ENCODE measurements at places on chromosomes 3 and 15. TPM values are rescaled to one million over a fixed set of nuclear protein-coding genes. Genes with fewer than 3 reads are reported as not detected.

DNA sequence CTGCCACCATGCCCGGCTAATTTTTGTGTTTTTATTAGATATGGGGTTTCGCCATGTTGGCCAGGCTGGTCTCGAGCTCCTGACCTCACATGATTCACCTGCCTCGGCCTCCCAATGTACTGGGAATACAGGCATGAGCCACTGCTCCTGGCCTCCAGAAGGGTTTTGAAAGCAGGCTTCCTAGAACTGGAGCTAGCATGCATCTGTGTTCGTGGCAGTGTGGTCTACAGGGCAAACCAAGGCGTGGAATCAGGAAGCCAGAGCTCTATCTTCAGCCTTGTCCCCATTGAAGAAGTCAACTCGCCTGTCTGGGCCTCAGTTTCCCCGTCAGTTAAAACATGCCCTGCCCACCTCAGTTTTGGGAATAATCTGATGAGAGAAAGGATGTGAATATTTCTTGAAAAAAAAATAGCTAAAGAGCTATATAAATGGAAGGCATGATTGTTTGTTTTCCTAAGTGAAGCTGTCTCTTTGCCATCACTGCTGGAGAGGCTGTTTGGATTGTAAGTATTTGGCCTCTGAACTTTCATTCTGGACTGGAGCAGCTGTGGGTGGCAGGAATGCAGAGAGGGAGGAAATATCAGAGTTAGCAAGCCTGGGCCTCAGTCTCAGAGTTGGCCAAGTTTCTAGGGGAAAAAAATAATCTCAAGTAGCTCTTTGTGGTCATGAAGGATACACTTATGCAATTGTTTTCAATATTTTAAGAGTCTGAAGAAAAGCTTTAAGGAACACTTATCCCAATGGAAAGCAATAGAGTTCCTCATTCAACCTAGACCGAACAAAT lies 36.5 kb upstream of the UACA start:
- H3K4me3 ChIP-seq: no peak overlapping the region
- H3K27ac ChIP-seq: no peak overlapping the region
- H3K27me3 ChIP-seq: no peaks in the 10 kb centered on the region
- H3K4me1 ChIP-seq: no peaks in the 10 kb centered on the region
- DNase-seq: no peak
- peaks cover 2% of the 10 kb centered on the region for H3K36me3 ChIP-seq

GRCh38 chr3:156619376-156619775 lies 55.0 kb upstream of the TIPARP start:
- H3K27ac ChIP-seq: no peak overlapping the region
- H3K4me3 ChIP-seq: no peak overlapping the region

DNA sequence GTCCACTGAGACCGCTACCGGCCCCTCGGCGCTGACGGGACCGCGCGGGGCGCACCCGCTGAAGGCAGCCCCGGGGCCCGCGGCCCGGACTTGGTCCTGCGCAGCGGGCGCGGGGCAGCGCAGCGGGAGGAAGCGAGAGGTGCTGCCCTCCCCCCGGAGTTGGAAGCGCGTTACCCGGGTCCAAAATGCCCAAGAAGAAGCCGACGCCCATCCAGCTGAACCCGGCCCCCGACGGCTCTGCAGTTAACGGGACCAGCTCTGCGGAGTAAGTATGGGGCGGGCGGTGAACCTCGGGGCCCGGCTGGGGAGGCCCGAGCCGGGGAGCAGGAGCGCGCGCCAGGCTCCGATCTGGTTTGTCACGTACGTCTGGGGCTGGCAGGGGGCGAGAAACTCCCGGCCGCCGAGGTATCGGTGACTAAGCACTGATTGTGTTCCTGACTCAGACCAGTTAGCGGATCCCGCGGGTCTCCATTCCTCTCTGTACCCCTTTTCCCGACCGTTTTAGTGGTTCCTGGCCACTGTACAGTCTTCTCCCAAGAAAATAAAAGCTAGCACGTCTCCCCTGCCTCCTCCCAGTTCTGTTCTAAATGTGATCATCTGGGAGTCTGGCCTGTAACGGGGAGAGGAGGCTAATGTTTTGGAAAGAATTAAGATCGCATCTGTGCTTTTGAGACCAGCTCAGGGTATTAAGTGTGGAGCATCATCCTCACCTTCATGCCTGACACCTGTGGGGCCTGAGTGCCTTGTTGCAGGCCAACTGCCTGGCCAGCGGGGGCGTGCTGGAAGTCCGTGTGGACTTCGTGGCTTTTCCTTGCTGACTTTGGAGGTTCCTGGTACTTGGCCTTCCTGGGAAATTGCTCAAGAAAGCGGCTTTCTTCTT lies 691 bp downstream of the MAP2K1 start:
- peaks cover 8% of the 10 kb centered on the region for H3K36me3 ChIP-seq
- H3K4me1 ChIP-seq: no peaks in the 10 kb centered on the region
- H3K27ac ChIP-seq: no peak overlapping the region
- DNase-seq: peak; percentile 52
- H3K4me3 ChIP-seq: peak overlapping the region; percentile 94

Gene CMSS1
- 61.8 TPM for total RNA-seq

Gene GOLGA6B
- total RNA-seq: 0.33 TPM
